ENCODE measurements at places on chromosomes 1 and 21.

DNA sequence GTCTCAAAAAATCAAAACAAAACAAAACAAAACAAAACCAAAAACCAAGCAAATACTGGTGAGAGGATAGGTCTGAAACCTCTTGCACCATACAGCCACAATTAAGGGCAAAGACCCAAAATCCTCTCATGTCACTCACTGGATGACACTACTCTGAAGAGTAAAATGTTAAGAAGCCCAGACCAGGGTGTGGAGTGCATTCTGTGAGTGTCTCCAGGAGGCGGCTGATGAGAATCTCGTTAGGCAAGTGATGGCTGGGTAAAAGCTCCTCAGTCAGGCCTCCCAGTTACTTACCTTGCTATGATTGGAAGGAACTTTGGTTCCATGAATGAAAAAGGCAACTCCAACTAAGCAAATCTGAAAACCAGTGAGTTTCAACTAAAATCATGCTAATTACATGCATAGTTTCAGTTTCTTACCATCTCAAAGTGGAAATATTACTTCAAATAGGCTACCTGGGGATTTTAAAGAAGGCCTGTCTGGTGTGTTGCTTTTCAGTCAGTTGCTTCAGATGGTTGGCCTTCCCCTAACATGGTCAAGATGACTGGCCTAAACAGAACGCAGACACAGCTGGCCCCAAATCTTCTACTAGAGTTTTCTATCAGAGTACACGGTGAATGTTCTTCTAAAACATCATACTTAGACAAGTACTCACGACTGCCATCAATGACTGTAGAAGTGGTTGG lies 95.1 kb downstream of the KIAA0319L start:
- no peak for DNase-seq

GRCh38 chr21:14353231-14353630 lies 29.7 kb downstream of the HSPA13 start:
- no peak for DNase-seq

DNA sequence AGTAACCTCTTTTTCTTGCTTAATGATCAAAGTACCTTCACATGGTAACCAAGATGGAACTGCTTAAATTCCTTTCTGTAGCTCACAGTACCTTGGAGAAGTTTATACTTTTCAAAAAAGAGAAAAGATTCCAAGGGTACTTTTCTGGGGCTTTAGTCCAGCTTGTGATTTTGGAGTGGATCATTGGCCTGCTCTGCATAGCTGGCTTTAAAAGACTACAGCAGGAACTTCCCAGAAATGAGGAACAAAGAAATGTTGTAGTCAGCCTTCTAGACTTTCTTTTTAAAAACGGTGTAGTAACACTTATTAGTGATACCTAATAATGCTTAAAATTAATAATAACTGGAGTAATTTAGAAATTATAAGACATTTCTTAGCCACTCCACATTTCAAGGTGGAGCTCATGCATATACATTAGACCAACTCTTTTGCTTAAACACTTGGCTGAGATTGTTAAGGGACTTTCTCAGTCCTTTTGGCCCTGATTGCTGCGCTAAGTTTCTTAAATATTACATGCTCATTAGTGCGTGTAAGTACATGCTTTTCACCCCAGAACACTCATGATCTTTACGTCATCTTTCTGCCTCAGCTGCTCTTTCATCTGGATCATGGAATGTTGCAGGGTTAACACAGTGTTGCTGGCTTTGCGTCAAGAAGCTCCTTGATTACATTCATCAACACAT lies 57.3 kb downstream of the SDCCAG8 start:
- no peak for DNase-seq

- DNase-seq, result no peak
Measured at GRCh38 chr1:226560243-226560642, 11.7 kb downstream of the STUM start.

- DNase-seq, result no peak
Measured at GRCh38 chr1:25199819-25200620, 32.3 kb downstream of the SYF2 start.

DNA sequence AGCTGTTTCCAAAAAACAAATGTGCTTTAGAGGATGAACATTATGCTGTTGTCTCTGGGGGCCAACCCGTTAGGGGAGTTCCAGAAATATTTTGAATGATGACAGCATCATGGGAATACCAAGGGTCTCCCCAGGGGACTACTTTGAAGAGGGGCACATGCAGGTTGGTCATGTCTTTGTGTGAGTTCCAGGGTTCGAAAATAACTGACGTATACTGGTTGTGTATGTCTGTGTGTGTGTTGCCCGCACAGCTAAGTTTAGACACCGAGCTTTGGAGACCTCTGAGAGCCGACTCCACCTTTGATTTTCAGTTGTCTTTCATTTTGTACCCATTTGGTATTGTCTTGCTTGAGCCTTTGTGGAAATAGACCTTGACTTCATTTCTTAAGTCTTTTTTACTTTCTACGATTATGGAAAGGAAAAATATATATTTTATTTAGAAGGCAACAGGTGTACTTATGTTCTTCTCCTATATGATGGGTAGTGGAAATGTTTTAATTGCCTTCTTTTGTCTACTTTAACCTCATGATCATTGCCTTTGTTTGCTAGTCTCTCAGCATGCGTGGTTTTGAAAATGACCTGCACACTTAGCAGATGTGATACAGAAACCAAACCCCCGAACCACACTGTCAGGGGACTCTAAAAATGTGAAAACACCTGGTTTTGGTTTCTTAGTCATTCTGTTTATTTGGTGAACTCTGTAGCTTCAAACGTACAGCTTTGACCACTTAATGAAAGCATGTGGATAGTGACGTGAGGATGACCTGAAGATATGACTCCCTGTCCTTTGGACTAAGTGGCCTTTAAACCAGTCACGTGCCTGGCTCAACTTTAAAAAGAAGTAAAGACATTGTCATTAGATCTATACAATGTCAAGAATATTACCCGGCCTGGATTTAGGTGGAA lies 56.5 kb downstream of the GALNT2 start:
- no peak for DNase-seq

GRCh38 chr1:38125837-38126520 lies 79.4 kb upstream of the POU3F1 start:
- no peak for DNase-seq

DNA sequence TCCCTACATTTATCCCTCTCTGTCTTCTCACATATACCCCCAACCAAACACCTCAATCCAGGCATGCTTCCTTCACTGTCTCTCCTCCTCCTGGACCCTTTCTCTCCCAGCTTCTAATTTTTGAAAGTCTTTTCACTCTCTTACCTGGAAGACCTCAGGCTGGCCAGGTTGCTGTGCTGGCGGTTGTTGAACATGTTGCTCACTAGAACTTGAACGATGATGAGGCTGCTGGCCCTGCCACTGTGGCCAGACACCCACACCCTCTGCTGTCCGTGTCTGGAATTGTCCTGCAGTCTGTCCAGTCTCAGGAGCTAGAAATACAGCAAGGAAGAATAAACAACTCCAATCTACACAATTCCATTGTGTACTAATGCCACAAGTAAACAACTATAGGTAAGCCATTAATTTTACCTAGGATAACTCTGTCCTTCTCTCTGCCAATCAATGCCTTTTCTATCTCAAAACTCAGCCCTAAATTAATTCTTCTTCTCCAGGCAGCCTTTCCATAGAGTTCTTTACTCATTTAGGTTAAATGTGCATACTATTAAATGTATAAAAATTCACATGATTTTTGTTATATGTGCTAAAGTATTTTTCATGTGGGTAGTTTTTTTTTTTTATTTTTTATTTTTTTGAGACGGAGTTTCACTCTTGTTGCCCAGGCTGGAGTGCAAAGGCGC lies 5.1 kb upstream of the CTSK start:
- no peak for DNase-seq

DNA sequence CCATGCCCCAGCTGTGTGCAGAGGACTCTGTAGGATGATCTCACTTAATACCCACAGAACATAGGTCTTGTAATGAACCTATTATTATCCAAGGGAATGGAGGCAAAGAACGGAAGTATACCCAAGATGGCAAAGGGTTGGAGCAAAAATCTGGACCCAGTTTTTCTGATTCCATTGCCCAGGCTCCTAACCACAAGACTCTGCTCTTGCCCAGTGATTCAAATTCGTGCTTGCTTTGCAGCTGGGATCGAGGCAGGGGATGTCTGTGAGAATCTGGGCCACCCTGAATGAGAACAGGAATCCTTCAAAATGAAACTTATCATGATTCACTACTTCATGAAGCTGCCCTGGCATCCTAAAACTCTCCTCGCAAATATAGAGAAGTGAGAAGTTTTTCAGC lies 97.5 kb upstream of the KCNJ6 start:
- DNase-seq, result no peak

GRCh38 chr1:203565049-203565448 lies 61.6 kb upstream of the ATP2B4 start:
- no peak for DNase-seq

DNA sequence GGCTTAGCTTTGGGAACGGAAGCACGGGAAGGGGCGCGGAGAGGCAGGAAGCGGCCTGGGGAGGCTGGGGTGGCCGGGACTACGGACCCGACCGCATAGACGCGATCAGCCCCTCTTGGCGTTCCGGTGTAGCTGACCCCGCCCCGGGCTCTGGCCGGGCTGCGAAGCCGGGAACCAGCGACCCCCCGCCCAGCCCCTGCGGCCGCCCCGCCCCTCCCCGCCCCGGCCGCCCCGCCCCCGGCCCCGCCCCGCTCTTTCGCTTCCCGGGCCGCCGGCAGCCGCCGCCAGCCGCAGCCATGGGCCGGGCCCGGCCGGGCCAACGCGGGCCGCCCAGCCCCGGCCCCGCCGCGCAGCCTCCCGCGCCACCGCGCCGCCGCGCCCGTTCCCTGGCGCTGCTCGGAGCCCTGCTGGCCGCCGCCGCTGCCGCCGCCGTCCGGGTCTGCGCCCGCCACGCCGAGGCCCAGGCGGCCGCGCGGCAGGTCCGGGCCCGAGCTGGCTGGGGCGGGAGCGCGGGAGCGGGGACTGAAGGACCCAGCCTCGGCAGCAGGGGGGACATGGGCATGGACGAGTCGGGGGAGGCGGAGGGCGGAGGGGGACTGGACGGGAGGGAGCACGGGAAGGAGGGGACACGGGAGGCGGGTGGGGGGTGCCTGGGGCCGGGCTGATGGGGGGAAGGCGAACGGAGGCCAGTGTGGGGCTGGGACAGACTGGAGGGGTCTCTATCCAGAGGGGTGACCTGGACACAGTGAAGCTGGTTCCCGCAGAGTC lies at the start of gene SELENON:
SELENON (plus strand) TSS at position 259 of the 768 bp plus-strand sequence; CDS start at position 297, 38 bp downstream.
- no peak for DNase-seq

GRCh38 chr1:155307247-155307740 lies 1.4 kb upstream of the FDPS start:
- no peak for DNase-seq

- no peak for DNase-seq
Measured at GRCh38 chr21:42175110-42175710, 43.7 kb upstream of the ABCG1 start.

GRCh38 chr1:58331156-58331555 lies 215.4 kb downstream of the OMA1 start:
- no peak for DNase-seq

DNA sequence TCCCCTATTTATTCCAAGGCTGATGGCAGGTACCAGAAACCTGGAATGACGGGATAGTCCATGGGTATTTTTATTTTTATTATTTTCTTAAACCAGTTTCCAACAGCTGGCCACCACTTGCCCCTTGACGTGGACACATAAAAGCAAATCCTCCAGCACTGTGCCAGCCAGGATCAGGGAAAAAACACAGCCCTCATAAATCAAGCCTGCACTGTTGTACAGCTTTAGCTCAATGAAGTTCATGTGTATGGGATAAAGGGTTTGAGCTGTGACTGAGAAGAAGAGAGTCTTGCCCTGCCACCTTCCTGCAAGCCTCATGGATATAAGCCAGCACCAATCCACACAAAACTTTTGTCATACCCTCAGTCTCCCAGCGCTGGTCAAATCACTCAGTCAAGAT lies 303.8 kb upstream of the SPAG17 start:
- DNase-seq, result no peak

- no peak for DNase-seq
Measured at GRCh38 chr1:170623171-170623570, 40.8 kb upstream of the PRRX1 start.

- no peak for DNase-seq
Measured at GRCh38 chr1:111639602-111640198, 20.1 kb downstream of the RAP1A start.

- DNase-seq, result no peak
Measured at GRCh38 chr1:32769524-32770220, 47.5 kb downstream of the YARS1 start.

- DNase-seq, result no peak
Measured at GRCh38 chr1:39694026-39694425, 2.8 kb upstream of the HPCAL4 start.

GRCh38 chr1:2503554-2504224 lies 22.7 kb downstream of the PANK4 start:
- DNase-seq, result no peak

- no peak for DNase-seq
Measured at GRCh38 chr1:64082459-64082858, 121.0 kb upstream of the UBE2U start.

DNA sequence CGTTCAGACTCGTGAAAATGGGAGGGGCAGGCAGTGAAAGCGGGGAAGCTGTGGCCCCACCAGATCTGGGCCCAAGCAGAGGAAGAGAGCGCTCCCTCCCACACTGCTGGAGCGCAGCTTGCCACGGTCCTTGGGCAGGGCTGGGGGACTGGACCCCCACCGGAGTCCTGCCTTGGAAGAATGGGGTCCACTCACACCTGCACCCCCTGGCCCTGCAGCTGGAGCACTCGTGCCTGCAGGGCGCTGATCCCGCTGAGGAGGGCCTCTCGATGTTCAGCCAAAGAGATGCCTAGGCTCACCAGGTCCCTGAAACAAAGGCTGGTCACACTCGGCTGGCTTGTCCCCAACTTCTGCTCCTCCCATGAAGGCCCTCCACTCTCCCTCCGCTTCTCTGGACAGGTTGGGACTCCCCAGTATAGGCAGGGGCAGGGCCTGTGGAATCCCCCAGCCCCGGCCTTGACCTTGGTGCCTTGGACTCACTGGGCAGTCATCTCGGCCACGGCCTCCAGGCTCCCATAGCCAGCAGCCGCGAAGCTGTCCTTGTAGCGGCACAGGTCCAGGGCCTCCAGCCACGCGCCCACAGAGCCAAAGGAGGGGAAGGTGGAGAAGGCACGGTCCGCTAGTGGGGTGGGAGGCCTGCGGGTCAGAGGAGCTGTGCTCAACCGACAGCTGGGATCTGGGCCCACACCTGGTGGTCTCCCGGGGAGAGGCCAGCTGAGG lies 26.0 kb downstream of the CDCA8 start:
- no peak for DNase-seq

DNA sequence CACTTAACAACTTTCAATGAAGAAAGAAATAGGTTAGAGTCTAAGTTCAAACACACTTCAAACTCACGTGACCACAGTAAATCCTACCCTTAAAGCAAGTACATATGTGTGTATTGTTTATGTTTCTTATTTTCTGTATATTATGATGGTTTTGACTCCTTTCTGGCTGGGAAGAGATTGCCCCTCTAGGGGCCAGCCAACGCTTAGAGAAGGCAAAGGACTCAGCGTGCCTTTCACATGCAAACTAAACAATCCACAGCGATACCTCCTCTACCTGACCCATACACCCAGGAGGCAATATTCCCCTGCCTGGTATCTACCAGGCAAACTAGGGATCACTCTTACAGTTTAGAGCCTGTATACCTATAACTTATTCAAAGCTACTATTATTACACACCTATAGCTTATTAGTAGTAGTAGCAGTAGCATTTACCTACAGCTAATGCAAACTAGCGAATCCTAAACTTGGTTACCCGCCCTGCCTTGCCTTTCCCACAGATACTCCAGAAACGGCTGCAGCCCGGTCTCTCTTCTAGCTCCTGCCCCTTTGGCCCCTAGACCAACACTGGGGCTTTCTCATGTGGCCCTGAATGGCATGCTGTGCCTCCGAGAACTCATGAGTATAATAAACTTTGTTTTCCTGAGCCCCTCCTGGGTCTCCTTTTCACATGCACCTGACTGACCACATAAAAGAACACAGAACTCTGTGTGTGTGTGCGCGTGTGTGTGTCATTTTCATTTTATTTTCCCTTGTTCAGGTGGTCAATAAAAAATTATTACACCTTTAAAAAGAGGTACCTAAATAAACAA lies 14.0 kb downstream of the NRIP1 start:
- DNase-seq, result no peak

All from cortex of kidney (tissue), 1 donor.